Hematopoietic multipotent progenitor cell treated with erythropoietin and hydrocortisone succinate and interleukin-3 and kit ligand, for 17 days (in vitro differentiated cells): ENCODE measurements at places on chromosomes 11 and 22.

DNA sequence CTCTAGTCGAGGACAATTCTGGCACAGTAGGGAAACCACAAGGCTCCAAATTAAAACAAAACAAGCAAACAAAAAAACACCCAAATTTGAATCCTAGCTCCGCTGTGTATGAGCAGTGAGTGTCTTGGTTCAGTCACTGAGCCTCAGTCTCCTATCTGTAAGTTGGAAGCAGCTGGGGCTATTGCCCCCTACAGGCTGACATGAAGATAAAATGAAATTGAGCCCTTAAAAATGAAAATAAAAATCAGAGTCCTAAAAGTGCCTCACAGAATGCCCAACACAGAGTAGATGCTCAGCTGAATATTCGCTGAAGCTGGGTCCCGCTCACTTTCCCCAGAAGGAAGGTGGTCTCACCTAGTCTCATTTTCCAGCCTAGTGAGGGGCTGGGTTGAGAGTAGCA, 65.2 kb downstream of the PDE2A start:
- DNase-seq = peak; percentile 9

- no peak for DNase-seq
These were observed 57.4 kb downstream of the BUD13 start for GRCh38 chr11:116715383-116715782.

- peak; percentile 67 for DNase-seq
These were observed 17.0 kb upstream of the IL2RB start for GRCh38 chr22:37166675-37167066.

DNA sequence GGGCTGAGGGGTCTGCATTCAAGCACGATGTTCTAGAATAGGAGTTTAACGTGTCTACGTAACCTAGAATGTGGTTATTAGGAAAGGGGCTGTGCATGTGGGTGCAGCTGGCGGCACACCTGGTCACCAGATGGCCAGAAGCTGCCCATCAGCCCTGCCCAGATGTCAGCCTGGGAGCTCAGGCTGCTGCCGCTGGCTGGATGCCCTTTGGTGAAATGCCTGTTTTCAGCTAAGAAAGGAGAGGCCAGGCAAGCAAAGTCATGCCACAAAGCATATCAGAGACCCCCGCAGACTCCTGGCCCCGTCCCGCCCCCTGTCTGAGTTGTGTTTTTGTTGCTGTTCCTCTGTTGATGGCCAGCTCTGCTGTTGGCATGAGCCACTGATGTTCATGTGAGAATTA, 11.3 kb upstream of the ADORA2A start:
- no peak for DNase-seq

- DNase-seq = no peak
These were observed 37.1 kb downstream of the NUCB2 start for GRCh38 chr11:17313349-17314231.

GRCh38 chr11:85088286-85088685, 538.9 kb downstream of the DLG2 start:
- no peak for DNase-seq

DNA sequence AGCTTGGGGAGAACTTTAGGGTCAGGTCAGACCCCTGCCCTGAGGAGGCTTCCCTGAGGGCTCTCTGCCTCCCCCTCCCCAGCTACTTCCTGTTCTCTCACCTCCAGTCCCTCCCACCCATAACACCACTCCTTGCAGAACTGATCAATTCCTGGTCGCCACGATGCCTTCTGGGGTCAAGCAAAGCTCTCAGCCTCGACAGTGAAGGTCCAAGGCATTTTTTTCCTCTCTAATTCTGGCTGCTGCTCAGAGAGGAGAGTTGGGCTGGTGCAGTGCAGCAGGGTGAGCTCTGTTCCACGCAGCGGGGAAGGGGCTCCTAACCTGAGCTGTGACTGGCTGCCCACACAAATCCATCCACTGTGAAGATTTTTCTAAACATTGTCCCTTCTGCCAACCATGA, 628.4 kb downstream of the BRD1 start:
- DNase-seq = no peak

DNA sequence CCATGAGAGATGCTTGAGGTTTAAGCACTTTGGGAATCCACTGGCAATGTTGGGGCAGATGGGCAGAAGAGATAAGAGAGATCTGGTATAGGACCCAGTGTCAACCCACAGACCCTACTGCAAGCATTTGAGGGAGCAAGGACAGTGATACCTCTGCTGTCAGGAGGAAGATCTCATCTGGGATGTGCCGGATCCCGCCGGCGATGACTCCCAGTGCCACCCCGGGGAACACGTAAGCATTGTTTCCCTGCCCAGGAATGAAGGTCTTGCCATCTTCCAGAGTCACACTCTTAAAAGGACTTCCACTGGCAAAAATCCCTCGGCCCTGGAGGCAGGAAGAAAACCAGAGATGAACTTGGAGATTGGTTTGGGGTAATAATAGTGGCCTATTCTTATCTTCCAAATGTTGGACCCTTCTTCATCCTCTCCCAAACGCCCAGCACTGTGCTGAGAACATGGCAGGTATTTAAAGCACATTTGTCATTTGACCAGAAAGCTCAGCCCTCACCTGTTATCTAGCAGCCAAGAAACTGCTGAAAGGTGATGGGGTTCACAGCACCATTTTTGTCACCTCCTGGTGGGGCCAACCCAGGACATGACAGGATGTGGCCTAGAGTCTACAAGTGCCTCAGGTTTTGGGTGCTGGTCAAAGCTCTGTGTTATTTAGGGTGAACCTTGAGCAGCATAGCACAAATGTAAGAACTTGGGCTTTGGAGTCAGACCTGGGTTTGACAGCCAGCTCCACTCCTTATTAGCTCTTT, 71.7 kb downstream of the CCDC81 start:
- no peak for DNase-seq

- DNase-seq = no peak
These were observed 56.7 kb upstream of the RAB38 start for GRCh38 chr11:88231894-88232482.

DNA sequence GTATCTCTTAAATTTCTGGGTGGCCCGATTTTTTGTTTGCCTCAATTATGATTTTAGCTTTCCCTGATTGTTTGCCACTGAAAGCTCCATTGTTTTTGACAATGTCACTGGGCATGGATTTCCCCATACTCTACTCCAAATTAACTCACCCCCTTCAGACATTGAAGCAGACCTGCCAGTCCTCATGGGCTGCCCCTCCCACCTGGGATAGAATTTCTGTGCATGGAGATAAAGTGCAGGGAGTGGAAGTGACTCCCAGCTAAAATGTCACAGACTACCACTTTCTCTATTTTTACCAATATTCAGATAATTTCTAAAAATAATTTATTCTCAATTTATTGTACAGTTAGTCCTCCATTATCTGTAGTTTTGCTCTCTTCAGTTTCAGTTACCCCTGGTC, 79.1 kb upstream of the CLPB start:
- DNase-seq = peak; percentile 34

- no peak for DNase-seq
These were observed 153.4 kb downstream of the CCDC34 start for GRCh38 chr11:27209562-27210005.

DNA sequence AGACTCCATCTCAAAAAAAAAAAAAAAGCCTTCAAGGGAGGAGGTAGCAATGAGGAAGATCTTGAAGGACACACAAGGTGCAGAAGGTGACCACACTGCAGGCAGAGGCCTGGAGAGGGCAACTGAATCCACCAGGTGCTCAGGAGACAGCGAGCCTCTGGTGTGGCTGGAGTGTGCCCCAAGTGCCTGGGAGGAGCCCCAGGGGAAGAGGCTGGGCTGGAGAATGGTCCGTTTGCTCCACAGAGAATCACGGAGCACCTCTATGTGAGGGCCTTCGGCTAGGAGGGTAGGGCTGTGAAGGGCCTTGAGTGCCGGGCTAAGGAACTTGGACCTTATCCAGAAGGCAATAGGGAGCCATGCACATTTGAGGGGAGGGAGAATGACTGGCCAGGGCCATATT, 50.3 kb downstream of the ARRB1 start:
- no peak for DNase-seq

GRCh38 chr11:13667245-13667644, 1.2 kb upstream of the FAR1 start:
- no peak for DNase-seq

DNA sequence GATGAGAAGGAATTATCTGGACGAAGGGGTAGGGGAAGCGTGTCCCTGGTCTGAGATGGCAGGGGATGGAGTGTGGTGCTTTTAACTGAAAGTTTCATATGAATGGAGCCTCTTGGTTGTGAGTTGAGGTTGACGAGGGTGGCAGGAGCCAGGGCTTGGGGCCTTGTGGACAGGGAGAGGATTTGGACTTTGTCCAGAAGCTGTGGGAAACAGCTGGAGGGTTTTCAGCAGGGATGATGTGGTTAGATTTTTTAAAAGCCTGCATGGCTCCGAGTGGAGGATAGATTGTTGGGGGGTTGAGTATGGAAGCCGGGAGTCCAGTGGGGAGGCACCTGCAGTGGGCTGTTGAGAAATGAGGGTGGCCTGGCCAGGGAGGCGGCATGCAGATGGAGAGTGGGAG, 24.8 kb downstream of the MYO7A start:
- no peak for DNase-seq

GRCh38 chr11:33936725-33937604, 45.1 kb upstream of the LMO2 start:
- DNase-seq = peak; percentile 45

- DNase-seq = no peak
These were observed 57.5 kb downstream of the ANO1 start for GRCh38 chr11:70135625-70136059.

GRCh38 chr11:111718436-111718835, 47.8 kb downstream of the PPP2R1B start:
- no peak for DNase-seq

DNA sequence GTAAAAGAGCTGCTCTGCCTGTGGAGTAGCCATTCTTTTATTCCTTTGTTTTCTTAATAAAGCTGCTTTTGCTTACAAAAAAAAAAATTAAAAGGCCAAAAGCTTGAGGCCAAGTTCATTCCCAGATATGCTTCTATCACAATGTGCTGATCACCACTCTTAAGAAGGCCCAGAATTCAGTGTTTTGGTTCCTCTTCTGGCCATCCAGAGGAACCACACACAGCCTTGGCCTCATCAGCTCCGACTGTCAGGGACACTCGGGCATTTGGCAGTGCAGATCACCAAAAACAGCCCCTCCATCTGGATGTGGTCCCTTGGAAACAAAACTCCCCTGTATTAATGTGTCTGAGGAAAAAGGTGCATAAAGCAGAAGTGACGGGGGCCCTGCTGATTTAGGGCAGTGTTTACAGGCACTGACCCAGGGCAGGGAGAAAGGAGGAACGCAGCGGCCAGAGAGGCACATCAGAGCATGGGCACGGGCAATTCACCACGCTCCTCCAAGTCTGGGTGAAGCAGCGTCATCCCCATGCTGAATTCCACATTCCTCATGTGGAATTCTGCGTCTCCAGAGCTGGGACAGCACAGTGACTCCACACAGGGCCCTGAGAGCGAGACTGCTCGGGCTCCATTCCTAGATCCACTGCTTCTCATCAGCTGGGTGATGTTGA, 17.7 kb downstream of the POLDIP3 start:
- DNase-seq = no peak

DNA sequence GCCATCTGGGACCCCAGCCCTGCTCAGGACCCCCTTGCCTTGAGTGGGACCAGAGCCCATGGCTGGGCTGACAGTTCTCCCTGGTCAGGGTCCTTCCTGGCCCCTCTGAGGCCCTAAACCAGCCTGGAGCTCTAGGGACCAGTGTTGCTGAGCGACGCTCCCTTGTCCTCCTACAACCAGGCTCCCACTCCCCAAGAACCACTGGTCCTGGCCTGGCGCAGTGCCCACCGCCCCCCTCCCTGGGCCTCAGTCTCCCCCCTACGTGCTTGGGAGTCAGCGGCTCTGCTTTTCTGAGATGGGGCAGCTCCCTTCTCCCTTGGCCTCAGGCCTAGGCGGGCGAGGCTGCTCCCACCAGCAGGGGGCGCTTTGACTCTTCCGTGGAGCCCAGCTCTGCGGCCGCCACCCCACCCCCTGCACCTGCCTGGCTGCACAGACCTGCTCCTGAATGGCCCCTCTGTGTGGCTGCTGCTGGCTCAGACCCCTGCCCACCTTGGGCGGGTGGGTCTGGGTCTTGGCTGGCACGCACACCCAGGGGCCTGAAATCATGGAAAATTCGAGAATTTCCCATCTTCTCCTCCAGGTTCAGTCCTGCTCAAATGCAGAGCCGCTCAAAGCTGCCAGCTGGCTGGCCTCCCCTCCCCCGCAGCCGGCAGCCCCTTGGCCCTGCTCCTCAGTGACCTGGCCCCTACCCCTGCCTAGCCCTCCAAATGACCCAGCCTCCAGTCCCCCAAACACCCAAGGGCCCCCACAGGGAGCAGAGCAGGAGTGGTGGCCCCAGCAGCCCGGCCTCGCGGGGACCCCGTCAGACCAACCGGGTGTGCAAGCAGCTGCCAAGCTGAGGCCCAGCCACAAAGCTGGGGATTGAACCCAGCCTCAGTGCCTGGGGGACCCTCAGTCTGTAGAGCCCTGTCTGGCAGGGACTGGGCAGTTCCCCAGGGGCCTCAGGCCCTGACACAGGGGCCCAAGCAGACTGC, 9.1 kb downstream of the PRR33 start:
- peak; percentile 80 for DNase-seq

DNA sequence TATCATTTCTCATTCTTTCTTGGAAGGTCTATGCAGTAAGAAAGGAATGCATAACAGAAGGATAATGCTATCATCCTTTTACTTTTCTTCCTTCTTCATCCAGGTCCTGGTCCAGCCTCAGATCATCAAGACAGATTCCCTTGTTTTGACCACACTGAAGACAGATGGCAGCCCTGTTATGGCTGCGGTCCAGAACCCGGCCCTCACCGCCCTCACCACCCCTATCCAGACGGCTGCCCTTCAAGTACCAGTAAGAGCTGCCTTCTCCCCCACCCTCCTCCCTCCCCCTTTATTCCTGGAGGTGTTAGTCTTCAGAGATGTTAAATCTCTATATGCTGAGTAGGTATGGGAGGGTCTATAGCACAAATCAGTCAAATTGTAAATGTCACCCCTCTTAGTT, 37.9 kb downstream of the SREBF2 start:
- DNase-seq = no peak

GRCh38 chr22:20258584-20259326, 9.4 kb downstream of the RTN4R start:
- DNase-seq = no peak

GRCh38 chr11:38718049-38718448, 2120.0 kb upstream of the RAG2 start:
- DNase-seq = no peak

- DNase-seq = peak; percentile 76
These were observed 2.4 kb downstream of the MAPK1 start for GRCh38 chr22:21865041-21865440.

- no peak for DNase-seq
These were observed 42.2 kb downstream of the WNT11 start for GRCh38 chr11:76164081-76164480.

GRCh38 chr11:41245704-41246398, 213.6 kb downstream of the LRRC4C start:
- DNase-seq = no peak

DNA sequence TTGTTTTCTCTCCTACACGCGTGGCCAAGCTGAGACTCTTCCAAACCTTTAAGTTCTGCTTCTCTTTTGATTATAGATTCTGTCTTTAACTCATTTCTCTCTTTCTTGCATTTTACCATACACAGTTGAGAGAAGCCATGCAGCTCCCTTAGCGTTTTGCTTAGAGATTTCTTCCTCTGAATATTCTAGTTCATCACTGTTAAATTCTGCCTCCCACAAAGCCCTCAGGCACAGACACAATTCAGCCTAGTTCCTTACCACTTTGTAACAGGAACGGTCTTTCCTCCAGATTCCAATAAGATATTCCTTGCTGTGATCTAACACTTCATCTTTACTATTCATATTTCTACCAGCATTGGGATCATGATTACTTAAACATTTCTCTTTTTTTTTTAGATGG, 24.7 kb upstream of the CD81 start:
- DNase-seq = no peak
